ENCODE measurements at places on chromosomes 12 and 14.

DNA sequence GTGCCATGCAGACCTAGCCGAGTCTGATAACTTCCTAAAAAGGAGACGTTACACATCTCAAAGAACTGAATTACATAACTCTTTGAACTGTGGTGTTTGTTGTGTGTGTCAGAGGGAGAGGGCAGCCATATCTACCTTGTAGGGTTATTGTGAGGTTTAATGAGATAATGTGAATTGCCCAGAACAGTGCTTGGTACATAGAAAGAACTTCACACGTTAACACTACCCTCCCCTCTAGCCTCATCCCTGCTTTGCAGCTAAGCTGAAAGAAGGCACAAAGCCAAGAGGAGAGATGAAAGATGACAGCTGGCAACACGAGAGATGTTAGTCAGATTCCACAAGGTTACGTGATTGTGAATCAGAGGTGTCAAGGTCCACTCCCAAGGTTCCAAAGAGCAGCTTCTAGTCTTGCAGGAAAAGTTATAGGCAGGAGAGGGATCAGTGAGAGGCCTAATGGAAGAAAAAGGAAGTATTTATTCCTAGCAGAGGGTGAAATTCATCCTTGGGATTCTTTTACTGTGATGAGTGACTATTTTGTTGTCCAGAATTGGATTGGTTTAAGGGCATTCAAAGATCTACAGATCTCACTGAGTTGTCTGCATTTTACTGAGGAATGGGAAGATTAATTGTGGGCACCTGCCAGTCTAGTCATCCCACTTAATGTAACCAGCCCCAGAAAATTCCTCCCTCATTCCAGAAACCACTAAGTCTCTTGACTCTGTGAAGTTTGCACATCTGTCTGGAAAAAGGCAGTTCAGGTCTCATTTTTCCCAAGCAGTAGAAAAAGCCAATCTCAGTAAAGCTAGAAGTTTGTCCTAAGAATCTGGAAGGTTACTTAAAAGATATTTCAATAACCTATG lies 25.9 kb upstream of the WNK1 start:
- no peak for DNase-seq

DNA sequence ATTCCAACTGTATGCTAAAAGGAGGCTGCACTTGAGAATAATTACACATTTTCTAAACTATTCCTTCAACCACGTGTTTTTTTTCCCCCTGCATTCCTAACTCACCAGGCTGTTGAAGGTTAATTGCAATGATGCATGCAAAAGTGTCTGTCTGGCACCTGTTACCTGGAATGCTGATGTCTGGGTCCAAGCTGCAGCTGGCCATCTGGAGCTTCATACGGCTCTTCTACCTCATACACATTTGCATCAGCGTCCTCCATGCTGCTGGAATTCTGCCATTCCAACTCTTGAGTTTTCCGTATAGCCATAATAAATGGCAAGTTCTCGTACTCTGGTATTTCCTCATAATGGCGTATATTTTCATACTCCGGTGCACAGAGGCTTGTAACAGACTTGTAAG lies 8.6 kb downstream of the FGD6 start:
- DNase-seq, result no peak

DNA sequence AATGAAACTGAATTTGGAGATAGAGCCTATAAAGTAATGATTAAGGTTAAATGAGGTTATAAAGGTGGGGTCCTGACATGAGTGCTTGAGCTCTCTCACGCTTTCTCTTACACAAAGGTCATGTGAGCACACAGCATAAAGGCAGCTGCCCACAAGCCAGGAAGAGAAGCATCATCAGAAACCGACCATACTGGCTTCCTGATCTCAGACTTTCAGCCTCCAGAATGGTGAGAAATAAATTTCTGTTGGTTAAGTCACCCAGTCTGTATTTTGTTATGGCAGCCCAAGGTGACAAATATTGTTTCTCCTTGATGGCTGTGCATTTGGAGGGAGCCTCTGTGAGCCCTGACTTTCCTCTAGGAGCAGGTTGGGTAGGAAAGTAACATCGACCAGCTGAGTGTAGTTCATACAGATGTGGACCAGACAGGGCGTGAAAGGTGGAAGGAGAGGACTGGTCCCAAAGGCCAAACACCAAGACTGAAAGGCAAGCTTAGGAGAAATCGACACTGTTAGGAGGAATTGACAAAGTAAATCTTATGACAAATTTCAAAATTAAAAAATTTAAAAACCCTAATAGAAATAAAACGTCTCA lies 97.6 kb upstream of the SLC38A2 start:
- no peak for DNase-seq

- peak; percentile 95 for DNase-seq
Measured at GRCh38 chr14:75982266-75983018, 647 bp upstream of the TGFB3 start.

GRCh38 chr14:88078525-88078924 lies 73.6 kb downstream of the GPR65 start:
- DNase-seq, result no peak

DNA sequence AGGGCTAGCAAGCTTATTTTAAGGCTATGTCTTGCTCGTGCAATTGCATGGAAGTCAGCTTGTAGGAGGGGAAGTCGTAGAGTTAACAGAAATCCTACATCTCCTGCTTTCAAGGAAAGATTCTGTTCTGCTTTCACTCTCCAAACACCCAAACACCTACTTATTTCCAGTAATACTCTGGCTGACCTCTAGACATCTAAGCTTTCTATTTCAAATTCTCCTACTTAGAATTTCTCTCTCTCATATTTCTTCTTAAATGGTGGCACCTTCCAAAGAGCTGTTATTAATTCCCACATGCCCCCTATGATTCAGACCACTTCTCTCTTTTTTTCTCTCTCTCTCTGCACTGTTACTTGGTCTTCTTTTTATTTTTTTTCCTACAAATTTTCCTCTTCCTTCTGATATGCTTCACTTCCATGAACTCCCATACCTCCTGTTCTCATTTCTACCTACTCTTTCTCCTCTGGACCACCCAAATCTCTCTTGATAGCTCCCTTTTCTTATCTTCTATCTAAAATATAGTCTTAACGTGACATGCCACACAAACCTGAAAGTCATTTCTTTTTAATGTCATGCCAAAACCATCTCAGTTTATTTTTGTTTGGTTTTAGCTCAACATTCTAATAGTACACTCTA lies 90.8 kb downstream of the RPS6KA5 start:
- no peak for DNase-seq

DNA sequence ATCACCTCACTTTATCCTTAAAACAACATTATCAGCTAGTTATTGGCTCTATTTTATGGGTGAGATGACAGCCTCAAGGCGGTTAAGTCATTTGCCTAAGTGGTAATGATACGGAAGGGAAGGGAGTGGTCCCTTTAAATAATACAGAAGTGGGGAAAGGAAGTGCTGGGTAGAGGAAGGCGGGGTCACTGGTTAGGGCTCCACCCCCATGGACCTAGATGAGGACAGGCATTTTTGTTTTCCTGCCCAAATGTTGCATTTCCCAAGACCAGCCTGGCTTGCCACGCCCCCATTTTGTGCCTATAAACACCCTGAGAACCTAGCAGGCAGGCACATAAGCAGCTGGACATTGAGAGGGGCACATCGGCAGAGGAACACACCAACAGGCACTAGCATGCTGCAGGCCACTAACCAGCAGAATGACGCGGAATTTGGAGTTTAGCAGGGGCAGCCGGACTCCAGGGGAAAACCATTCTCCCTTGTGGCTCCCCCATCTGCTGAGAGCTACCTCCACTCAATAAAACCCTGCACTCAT lies 100.9 kb downstream of the EPS8 start:
- peak; percentile 11 for DNase-seq

GRCh38 chr14:96804895-96805294 lies 7.7 kb downstream of the VRK1 start:
- DNase-seq, result no peak
